Renal cortical epithelial cell (primary cell): ENCODE measurements at places on chromosomes 6 and 20.

DNA sequence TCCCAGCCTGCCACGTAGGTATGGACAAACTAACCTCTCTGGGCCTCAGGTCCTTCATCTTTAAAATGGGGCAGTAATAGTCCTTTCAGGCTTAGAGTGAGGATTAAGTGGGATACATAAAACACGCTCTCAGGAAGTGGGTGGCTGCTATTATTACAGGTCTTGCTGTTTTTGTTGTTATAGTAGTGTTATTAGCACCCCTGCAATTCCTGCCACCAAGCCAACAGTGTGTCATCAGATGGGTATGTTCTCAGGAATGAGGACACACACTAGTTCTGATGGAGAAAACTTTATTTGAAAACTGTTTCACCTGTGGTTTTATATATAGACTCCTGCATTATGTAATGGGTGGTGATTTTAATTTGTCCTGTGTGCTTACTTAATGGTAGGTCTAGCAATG is 131.7 kb downstream of the LRRC1 start:
- peak; percentile 87 for DNase-seq

DNA sequence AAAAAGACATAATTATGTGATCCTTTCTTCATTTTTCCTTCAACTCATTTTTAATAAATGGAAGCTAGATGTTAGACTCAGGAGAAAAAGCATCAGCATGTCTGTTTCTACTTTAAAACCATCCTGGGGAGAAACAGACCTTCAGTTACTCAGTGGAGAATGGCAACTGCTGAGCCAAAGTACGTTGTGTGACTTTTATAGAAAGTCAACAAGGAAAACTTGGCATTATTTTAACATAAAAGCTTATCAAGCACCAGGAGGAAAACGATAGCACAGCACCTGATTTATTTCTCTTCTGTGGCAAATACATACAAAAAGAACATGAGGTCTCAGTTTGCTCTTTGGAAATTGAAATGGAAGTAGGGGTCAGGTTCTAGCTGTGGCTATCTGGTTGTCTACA is 115.3 kb upstream of the RIPOR2 start:
- no peak for DNase-seq

DNA sequence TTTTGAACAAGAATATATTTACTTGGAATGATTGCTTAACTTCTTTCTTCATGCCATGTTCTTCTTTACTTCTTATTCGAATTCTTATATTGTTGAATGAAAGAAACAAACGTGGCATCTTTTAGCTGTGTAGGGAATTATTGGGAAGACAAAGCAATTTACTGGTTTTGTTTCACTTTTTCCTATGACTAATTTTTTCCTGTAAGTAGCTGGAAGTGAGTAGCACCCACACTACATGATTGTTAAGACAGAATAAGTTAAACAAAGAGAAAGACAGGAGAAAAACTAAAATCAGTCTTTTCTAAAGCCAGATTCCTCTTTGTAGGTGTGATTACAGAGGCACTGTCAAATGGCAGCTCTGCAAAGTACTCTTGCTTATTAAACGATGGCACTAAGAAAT is 593.4 kb downstream of the EYS start:
- DNase-seq: peak; percentile 29

GRCh38 chr20:48447456-48447855 is 380.3 kb downstream of the PREX1 start:
- no peak for DNase-seq

- DNase-seq: no peak
These were observed 6.5 kb downstream of the GTPBP2 start for GRCh38 chr6:43622541-43622940.

- DNase-seq: no peak
These were observed 33.4 kb downstream of the PREX1 start for GRCh38 chr20:48794360-48794759.

GRCh38 chr20:16203096-16203495 is 370.2 kb downstream of the KIF16B start:
- DNase-seq: no peak

- no peak for DNase-seq
These were observed 149.7 kb downstream of the MRPL14 start for GRCh38 chr6:43977404-43978111.

DNA sequence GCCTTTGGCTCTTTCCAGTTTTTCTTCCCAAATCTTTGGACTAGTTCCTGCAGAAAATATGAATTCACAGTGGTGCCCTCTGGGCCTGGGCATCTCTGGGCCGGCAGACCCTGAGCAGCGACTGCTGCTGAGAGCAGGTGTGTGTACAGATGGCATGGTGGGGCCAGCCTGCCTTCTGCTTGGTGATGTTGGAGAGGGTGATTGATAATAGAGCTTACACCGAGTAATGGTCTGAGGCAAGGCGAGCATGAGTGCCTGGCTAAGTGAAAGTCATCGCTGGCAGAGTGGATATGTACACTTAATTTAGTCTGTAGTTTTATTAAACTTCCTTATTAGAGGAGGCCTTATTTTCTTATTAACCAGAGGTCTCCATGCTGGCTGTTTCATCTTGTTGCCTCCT is 156.9 kb downstream of the CDKAL1 start:
- no peak for DNase-seq

GRCh38 chr6:154164397-154164796 is 125.4 kb downstream of the OPRM1 start:
- peak; percentile 94 for DNase-seq

DNA sequence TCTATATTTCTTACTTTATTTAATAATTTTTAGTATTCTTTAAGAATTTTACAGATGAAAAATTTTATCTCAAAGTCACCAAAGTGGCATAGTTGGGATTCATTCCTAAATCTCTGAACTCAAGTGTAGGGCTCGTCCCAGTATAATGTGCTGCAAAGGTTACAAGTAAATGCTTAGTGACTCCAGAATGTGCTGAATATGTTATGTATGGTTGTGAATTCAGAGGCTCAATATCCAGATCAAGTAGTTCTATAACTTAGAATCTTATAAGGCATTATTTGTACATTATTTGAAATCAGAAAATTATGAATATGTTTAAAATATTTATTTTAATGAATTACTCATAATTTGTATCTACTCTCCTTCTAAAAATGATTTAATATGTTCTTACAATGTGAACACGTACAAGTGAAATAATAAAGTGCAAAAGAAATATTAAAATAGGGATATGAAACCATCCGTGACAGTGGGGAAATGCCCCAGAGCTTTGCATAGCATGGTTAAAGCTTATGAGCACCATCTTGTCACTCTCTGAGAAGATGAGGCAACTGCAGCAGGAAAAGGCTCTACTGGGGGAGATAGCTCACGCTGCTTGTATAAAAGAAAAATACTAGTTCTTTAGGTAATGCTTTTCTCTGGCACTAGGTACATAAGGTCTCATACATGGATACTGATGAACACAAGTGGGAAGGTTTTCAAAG is 259.0 kb downstream of the FOXC1 start:
- DNase-seq: no peak

DNA sequence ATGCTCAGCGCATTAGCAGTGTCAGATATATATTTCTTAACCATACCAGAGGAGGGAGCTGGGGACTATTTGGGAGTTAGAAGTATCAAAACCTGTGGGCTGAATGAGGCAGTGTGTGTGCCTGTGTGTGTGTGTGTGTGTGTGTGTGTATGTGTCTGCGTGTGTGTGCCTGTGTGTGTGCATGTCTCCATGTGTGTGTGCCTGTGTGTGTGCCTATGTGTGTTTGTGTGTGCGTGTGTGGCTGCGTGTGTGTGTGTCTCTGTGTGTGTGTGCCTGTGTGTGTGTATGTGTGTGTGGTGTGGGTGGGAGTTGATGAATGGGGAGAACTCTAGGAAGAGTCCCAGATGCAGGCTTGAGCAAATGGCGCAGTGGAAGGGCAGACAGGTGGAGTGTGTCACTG is 92.9 kb downstream of the PAX1 start:
- DNase-seq: no peak

- DNase-seq: no peak
These were observed 337.1 kb upstream of the IRAK1BP1 start for GRCh38 chr6:78530208-78530607.

- DNase-seq: no peak
These were observed 61.4 kb downstream of the DAAM2 start for GRCh38 chr6:39853604-39854003.

DNA sequence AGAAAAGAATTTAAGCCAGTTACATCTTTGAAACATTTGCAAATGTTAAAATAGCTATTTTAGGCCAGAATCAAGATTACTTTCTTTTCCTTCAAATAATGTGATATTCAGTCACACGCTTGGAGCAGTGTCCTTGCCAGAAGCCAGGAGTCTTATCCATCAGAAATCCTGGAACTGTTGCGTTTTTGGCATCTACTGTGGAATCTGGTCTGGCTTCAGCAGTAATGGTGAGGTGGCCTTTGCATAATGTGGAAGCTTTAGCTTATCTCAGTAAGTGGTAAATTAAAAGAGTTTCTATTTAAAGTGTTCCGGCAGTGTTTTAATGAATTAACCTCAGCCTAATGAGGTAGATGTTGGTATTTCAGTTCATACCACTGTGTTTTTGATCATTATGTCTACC is 97.6 kb downstream of the FIG4 start:
- DNase-seq: no peak

DNA sequence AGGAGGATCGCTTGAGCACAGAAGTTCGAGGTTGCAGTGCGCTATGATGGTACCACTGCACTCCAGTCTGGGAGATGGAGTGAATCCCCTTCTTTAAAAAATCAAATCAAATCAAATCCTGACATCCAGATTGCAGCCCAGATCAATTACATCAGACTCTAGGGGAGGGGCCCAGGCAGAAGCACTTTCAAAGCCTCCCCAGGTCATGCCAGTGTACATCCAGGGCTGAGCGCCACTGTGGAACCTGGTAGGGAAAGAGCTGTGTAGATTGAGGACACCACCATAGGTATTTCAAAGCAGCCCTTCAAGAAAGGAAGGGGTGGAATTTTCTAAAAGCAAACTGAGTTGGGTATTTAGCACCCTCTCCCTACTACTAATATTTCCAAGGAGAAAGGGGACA is 89.5 kb downstream of the PRND start:
- DNase-seq: no peak

GRCh38 chr6:155128977-155129376 is 133.9 kb downstream of the TIAM2 start:
- no peak for DNase-seq

DNA sequence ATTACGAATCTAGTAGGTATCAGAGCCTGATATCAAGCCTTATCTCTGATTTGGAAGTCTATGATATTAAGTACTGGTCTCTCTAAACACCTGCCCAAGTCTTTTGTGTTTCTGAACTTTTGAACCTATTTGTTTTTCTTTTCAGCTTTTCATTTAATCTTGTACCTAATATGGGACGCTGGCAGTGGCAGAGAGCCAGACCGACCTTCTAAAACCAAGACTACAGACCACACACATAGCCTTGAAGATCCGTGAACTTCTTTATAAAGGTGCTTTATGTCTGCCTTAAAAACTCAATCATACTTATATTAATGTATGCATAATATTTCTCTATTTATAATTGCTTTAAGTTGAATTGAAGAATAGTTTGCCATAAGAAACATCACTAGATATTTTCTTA is 12.6 kb upstream of the PTCHD4 start:
- no peak for DNase-seq

DNA sequence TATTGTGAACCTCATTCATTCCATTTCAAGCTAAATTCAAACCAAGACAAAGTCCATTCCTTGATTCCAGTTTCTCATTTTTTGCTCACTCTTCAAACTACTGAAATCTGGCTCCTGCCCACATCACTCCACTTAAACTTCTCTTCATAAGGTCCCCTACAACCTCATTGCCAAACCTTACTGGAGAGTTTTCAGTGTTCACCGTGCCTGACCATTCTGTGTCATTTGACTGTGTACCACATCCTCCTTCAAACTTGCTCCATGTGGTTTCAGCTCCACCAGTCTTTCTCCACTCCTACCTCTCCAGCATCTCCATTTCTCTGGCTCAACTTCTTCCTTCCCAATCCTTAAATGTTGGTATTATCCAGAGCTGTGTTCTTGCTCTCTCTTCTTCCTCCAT is 38.5 kb upstream of the TAB2 start:
- DNase-seq: no peak

- DNase-seq: no peak
These were observed 85.0 kb upstream of the CEP85L start for GRCh38 chr6:118736440-118736839.

DNA sequence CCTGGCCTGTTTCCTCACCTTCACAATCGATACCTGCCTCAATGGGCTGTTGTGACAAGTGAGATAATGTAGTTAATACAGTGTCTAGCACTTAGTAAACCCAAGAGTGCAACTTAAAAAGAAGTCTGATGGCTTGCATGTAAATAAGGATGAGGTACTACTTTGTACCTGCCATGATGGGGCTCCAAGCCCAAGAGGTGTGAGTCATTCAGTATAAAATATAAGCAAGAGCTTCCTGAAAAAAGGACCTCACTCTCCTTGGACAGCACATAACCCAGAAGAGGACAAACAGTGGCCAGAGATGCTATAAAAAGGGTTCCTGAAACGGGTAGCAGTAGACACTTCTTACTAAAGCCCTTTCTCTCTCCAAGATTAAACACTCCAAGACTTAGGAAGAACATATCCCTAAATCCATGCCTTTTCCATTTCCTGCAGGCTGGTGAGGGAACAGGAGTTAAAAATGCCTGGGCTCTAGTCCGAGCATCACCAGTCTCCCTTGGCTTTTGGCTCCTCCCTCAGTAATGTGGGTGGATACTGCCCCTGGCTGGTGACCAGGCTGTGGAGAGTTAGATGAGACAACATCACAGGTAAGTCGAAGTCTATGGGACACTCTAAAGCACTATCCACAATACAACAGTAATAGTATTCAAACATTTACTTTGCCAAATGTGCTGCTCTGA is 4.3 kb downstream of the UBE2V1 start:
- DNase-seq: no peak

GRCh38 chr6:72857791-72858585 is 236.1 kb downstream of the KCNQ5 start:
- peak; percentile 41 for DNase-seq

DNA sequence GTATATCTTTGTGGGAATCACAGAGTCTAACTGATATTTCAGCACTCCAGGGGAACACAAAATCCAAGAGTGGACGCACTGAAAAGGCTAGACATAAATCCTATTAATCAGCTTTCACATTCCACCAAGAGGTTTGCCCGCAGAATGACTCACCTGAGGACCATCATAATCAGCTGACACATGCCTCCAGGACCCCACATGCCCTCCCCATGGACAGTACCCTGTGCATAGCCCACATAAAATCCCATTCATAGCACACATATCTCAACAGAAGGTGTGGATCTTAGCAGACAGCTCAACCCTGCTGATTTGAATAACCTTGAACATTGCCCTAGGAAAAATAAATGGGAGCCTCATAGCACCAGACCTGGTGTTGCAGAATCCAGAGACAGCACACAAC is 246.8 kb upstream of the TENT5A start:
- DNase-seq: peak; percentile 41

DNA sequence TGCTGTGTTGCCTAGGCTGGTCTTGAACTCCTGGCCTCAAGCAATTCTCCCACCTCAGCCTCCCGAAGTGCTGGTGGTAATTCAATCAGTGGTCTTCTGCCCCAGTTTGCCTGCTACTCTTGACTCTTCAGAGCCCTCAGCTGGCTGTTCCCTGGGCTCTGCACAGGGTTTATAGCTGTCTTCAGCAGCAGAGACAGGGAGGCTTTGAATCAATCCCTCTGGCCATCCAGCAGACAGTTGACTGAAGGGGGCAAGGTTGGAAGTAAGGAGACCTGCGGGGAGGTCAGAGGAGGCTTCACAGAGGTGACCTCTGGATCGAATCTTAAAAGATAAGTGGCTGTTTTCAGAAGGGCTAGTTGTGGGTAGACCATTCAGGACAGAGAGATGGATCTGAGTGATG is 26.0 kb upstream of the KIF3B start:
- DNase-seq: no peak

GRCh38 chr20:17565169-17565845 is 4.6 kb upstream of the DSTN start:
- DNase-seq: peak; percentile 96
